GM23248 (cell line): ENCODE measurements at places on chromosomes 6 and 20.

GRCh38 chr6:64062960-64063683 lies 427.5 kb downstream of the PHF3 start:
- peak; percentile 22 for DNase-seq

- DNase-seq: peak; percentile 14
Observed at GRCh38 chr6:101585501-101585900, 192.0 kb downstream of the GRIK2 start.

DNA sequence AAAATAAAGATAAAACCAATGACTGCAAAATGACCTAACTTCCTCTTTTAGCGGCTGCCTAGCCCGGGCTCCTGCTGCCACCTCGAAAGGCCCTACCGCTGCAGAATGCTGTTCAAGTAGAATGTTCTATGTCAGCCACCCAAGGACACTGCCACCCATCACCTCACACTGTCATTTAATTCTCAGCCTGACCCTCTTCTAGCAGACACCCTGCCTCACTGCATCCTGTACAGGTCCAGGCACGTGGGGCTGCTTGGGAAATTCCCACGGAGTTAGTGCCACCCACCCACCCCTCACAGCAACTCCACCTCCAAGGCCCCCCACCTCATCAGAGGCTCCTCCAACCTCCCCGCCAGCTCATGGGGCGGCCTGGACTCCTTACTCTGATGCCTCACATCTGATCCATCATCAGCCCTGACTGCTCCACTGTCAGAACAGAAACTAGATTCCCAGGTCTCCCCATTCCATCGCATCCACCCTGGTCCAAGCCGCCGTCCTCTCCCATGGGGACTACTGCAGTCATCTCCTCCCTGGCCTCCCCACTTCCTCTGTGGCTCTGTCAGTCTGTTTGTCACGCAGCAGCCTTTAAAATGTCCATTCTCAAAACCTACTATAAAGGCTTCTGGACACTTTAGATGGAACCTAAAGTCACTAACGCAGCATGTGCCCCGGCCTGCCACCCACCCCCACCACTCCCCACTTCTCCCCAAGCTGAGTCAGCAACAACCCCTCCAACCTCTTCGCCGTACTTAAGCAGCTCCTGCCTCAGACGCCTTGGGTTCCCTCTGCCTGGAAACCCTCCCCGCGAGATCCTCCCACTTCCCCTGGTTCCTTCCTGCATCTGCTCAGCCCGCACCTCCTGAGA lies 17.0 kb downstream of the NFATC2 start:
- no peak for DNase-seq

- DNase-seq: no peak
Observed at GRCh38 chr6:104952911-104953399, 4.0 kb upstream of the LIN28B start.

- peak; percentile 84 for DNase-seq
Observed at GRCh38 chr20:64044484-64045247, 4.8 kb downstream of the SOX18 start.

DNA sequence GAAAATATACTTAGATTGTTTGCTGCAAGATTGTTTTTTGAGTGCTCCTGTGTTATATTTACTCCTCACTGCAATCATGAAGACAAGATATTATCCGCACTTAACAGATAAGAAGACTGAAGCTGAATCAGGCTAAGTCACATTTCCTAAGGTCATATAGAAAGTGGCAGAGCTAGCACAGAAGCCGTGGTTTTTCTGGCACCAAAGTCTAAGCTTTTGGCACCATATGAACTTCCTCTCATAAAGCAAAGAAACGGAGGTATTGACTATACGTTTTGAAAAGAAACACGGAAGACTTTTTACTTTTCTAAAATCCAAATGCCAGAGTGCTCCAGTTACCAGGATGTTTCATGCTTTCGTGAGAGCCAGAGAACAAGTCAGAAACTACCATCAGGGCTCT lies 9.3 kb upstream of the DTD1 start:
- DNase-seq: no peak

- DNase-seq: peak; percentile 77
Observed at GRCh38 chr6:143542888-143543287, 31.4 kb upstream of the FUCA2 start.

GRCh38 chr6:128720891-128721290 lies 162.0 kb upstream of the LAMA2 start:
- DNase-seq: no peak

GRCh38 chr20:48139262-48140041 lies 354.2 kb upstream of the SULF2 start:
- no peak for DNase-seq

- DNase-seq: no peak
Observed at GRCh38 chr6:96611342-96611991, 48.5 kb downstream of the FHL5 start.

DNA sequence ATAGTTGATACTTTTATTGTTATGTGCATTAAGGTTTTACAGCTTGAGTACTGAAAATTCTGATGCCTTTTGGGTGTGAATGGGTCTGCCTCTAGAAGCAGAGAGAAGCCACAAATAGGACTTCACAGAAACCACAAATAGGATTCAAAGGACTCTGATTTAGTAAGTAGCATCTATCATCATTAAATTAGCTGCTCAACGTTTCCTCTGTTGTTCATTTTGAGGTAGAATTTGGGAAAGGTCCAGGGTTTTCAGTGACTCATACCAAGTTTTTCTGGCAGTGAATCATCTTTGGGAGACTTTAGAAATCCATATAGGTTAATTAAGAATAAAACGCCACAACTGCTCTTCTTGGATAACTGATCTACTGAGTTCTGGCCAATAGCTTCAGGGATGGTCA lies 105.1 kb downstream of the PHF3 start:
- peak; percentile 74 for DNase-seq

GRCh38 chr6:145034664-145035063 lies 700.7 kb downstream of the EPM2A start:
- no peak for DNase-seq

DNA sequence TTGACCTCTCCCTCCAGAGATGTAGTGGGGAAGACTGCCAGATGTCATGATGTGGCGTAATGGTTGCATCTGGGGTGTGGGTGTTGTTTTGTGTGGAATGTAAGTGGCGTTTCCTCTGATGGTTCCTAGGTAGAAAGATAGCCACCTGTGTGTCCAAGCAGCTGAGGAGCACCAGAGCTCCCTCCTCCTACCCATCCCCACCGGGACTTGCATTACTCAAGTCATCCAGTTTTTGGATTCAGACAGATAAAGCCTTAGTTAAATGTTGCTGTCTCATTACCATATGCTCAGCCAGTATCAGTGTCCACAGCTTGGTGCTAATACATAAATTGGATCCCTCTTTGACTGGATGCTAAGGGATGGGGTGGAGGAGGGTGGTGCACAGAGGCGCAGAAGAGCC lies 282.3 kb downstream of the TBC1D7 start:
- DNase-seq: no peak

GRCh38 chr6:53931086-53931485 lies 136.3 kb downstream of the LRRC1 start:
- no peak for DNase-seq

DNA sequence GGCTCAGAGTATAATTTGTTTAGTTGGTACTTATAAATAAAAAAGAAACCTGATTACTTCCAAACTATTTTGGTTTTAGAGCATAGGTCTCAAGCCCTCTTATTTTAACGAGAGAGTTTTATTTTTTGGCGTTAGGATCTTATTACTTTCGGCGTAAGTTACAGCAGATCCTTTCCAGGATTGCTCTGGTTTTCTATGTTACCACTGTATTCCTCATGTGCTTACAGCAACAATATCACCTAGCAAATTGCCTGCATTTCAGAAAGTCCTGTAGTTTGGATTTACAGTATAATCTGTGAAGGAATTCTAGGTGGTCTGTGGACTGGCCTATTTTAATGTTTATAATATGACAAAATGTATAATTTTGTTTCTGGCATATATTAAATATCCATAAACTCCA lies 54.1 kb downstream of the TRMT11 start:
- DNase-seq: no peak

GRCh38 chr20:15100506-15101160 lies 763.2 kb upstream of the FLRT3 start:
- peak; percentile 64 for DNase-seq

DNA sequence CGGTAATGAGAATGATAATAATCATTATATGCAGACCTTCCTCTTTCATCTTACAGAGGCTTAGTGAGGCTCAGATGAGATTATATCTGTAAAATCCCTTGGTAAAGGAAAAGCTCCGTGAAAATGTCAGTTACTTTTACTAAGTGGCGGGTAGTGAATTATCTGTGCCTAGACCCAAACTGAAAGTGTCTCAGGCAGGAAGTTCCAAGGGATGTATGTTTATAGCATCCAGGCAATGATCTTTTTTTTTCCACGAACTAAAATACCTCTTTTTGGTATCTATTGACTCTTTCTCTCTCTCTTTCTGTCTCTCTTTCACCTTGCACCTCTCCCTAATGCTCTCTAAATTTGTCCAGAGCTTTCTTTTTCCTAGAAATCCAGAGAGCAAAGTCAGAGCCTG lies 5.0 kb downstream of the TCF21 start:
- no peak for DNase-seq

GRCh38 chr6:164640956-164641355 lies 668.4 kb downstream of the C6orf118 start:
- no peak for DNase-seq

DNA sequence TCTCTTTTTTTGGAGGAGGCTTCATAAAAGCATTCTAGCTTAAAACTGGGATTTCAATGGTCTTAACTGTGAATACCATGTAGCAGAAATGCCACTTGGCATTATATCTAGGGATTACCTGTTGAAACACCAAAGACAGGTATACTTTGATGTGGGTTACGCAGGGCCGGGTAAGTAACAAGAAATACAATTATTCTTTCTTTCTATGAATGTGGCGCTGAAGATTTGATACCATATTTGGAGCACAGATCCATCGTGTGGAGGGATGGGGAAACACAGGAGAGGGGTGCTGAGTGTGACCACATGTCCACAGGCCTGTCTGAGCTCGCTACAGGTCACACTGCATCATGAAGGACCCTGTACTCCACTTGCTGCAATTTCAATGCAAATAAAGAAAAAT lies 257.8 kb downstream of the GMPR start:
- DNase-seq: no peak

GRCh38 chr6:39587080-39587479 lies 138.1 kb downstream of the KIF6 start:
- DNase-seq: no peak

- DNase-seq: no peak
Observed at GRCh38 chr6:169232507-169232931, 21.1 kb downstream of the THBS2 start.

- no peak for DNase-seq
Observed at GRCh38 chr6:63935732-63936131, 300.1 kb downstream of the PHF3 start.

DNA sequence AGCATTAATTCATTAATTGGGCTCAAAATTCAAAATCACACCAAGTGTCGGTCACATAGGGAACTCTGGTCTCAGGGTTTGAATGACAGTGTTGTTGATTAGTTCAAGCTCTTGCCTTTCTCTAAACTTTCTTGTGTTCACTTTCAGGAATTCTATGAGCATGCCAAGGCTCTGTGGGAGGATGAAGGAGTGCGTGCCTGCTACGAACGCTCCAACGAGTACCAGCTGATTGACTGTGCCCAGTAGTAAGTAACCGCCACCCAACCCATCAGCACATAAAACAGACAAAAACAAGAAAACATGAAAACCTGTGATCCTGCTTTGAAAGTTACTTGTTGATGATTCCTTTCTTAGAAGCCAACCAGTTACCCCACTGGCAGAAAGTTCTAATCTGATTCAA lies 52.7 kb downstream of the GNAS start:
- peak; percentile 9 for DNase-seq

DNA sequence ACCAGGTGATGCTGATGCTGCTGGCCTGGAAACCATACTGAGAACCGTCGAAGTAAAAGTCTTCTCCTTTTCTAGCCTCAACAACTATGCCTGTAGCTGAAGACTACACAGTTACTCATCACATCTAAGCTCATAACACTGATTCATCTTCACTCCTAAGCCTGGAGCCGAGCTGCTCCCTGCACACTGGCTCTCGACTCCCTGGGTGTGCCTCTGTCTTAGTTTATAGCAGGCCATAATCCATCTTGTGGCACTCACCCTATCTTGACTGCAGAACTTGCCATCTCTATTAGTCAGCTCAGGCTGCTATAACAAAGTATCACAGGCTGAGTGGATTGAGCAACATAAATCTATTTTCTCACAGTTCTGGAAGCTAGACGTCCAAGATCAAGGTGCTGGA lies 191.0 kb downstream of the UNC5CL start:
- DNase-seq: peak; percentile 80

DNA sequence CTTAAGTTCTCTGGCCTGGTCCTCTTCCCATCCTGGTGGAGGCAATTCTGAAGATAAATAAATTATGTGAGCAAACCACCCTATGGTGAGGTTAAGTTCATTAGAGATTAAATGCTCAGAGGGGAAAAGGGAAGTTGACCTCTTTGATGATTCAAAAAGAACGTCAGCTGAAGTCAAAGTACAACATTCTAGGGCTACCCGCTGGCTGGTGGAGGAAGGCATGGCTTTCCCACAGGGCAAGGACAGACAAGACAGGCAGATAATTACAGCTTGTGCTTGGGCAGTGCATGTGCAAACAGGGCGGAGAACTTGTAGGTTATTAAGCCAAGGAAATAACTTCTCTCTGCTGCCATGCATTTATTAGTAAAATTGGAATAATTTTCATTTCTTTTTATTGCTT lies 91.0 kb upstream of the SLC24A3 start:
- DNase-seq: no peak

- DNase-seq: no peak
Observed at GRCh38 chr6:113982055-113982550, 11.2 kb upstream of the HDAC2 start.
